ENCODE measurements at places on chromosomes 2 and 18.

GRCh38 chr2:172859581-172860335 is 124.1 kb downstream of the RAPGEF4 start:
- DNase-seq: no peak

- no peak for DNase-seq
These were observed 419.2 kb upstream of the CYRIA start for GRCh38 chr2:17084877-17085276.

DNA sequence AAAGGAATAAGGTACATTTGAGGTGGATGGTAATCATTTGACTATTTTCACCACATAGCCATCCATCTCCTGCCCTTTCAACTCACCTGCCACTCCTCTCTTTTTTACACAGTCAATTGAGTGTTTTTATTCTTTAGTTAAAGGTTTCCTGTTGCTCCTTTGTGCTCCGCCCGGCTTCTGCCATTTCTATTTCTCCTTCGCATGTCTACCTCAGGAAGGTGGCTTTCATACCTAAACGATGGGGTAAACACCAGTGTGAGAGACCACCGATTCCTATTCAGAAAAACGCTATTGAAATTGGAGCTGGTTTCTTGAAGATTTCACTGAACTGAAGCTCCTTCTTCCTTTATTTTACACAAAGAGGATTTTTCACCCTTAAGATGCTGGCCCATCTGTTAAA is 1628.0 kb upstream of the PIK3C3 start:
- no peak for DNase-seq

DNA sequence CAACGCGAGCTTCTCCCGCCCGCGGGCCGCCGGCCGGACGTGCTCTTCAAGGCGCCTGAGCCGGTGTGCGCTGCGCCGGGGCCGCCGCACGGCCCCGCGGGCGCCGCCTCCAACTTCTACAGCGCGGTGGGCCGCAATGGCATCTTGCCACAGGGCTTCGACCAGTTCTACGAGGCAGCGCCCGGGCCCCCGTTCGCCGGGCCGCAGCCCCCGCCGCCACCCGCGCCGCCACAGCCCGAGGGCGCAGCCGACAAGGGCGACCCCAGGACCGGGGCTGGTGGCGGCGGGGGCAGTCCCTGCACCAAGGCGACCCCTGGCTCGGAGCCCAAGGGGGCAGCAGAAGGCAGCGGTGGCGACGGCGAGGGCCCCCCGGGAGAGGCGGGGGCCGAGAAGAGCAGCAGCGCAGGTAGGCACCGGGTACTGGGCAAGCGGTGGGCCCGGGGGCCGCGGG is 676 bp downstream of the HOXD11 start:
- no peak for DNase-seq

- DNase-seq: no peak
These were observed 90.8 kb downstream of the MIB1 start for GRCh38 chr18:21831413-21831831.

DNA sequence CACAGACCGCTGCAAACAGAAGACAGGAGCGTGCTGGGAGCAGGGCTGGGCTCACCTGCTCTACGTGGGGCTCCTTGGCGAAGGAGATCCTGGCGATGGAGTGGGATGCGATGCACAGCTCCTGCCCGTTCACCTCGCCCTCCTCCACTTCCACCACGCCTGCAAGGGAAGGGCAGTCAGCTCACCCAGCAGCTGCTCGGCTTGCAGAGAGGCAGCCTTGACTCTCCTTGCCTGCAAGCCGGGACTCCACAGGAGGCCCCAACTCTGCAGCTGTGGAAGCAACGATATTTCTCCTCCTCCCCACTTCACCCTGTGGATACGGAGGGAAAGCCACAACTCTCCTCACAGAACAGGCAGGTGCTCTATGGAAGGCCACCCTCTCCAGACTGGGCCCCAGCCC is 35.1 kb downstream of the THAP4 start:
- DNase-seq: no peak

GRCh38 chr18:57921708-57922107 is 118.6 kb upstream of the ATP8B1 start:
- DNase-seq: no peak

DNA sequence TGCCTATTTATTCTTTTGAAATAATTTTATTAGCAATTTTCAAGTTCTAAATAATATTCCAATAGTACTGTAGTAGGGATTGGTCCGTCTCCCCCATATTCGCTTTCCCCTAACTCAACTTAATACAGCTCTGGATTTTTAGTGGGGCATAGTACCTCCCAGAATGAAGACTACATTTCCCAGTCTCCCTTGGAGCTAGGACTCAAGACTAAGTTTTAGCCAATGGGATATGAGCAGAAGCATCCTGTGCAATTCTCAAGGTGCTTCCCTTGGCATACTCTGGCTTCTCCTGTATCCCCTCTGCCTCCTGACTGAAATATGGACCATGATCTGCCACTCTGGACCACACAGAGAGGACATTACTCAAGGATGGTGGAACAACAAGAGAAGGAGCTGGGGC is 24.1 kb downstream of the ST3GAL5 start:
- DNase-seq: no peak

DNA sequence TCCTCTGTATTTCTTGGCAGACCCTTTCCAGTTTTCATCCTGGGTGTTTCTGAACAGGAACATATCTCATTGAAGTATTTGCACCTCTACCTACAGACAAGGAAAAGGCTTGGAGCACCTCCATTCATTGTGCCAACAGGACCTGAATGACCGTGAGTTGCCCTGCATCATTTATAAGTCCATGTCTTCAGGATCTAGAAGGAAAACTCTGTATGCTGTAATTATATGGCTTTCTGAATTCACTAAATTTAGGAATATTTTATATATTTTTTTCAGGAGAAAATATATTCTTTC is 402.3 kb upstream of the SLC14A2 start:
- DNase-seq: no peak

GRCh38 chr18:75269696-75270095 is 59.1 kb downstream of the TSHZ1 start:
- DNase-seq: no peak

DNA sequence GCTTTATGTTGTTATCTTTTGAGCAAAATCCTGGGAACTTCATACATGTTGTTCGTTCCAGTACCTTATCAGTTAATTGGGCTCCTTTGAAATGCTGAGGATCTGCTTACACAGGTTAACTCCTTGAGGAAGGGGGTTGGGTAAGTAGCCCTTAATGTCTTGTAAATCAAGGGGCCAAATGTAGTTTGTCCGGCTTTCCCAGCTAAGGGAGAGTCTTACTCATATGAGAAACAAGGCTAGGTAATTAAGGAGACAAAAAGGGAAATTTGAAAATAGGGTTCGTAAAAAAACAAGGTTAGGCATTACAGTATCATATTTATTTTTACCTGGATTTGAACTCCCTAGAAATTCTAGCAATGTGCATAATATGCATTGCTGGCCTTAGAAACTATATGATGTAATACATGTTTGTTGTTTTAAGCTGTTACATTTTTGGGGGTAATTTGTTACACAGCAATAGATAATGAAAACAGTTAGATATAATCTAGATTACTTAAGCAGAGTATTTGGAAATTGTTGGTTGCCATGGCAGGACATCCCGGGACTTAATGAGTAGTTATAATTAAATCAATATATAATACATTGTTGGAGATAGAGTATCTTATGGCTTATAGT is 30.9 kb upstream of the RNF149 start:
- no peak for DNase-seq

GRCh38 chr2:226223704-226224103 is 575.9 kb downstream of the IRS1 start:
- no peak for DNase-seq

DNA sequence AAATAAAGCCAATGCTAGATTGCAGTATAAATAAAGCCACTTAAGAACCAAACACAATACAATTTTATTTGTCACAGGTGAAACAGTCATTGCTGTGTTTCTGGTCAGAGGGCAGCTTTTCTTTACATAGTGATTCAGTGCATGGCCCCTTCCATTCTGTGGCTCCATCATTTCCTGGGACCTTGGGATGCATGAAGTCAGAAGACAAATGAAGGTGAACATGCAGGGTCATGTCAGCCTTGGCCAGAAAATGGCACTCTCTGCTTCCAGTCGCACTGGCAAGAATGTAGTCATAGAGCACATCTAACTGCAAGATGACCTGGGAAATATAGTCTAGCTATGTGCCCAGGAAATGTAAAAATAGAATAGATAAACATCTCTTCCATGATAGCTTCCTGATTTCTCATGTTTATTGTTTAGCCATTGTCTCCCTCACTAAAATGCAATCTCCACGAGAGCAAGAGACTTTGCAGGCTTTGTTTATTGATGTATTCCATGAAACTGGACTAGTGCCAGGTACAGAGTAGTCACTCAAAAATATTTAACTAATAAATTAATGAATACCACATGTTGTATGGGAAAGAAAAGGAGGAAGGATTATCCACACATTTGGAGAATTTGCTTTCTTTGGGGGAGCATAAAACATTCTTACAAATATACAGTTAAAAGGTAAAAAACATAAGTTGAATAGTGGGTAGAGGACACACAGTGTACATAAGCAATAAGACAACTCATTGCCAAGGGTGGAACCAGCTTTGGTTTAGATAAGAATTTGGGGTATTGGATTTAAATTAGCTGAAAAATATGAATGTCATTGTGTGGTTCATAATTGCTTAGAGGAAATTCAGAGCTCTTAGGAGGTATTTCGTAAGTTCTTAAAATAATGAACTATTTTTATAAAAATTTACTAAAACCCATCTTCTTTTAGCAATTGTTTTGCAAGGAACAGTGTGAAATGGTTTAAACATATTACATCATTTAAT is 343.8 kb downstream of the PID1 start:
- DNase-seq: no peak

DNA sequence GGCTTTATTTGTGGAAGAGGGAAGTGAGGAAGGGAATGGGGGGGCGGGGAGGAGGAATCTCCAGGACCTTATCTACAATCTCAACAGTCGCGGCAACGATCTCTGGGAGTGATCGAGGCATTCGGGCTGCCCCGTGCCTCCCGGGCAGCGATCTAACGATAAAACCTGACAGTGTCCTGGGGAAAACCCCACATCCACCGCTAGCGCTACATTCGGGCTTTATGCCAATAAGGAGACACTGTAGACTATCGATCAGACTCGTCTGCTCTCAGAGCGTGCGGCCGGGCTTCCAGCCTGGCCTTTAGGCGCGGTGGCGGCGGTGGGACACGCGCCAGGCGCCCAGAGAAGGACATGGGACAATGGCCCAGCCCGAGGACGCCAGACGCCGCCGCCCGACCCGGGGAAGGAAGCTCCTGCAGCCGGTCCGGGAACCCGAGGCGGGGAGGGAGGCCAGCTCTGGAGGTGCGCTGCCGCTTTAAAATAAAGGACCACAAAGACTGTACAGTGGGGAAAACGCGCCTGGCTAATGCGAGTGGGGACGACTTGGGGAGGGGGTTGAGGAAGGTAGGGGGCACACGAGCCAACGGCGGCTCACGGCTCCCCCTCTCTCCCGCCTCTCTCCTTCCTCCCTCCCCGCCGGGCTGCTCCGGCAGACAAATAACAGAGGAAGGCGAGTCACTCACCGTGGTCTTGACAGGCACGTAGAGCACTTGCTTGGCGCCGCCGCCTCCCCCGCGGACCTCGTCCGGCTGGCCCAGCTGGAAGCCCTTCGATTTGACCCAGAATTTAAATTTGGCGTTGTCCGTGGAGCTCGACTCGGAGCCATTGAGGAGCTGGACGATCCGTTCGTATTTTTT is 2.2 kb downstream of the NOL4 start:
- DNase-seq: no peak

GRCh38 chr2:144331674-144332355 is 188.1 kb downstream of the ZEB2 start:
- no peak for DNase-seq

- DNase-seq: no peak
These were observed 42.8 kb downstream of the METTL8 start for GRCh38 chr2:171390941-171391516.

DNA sequence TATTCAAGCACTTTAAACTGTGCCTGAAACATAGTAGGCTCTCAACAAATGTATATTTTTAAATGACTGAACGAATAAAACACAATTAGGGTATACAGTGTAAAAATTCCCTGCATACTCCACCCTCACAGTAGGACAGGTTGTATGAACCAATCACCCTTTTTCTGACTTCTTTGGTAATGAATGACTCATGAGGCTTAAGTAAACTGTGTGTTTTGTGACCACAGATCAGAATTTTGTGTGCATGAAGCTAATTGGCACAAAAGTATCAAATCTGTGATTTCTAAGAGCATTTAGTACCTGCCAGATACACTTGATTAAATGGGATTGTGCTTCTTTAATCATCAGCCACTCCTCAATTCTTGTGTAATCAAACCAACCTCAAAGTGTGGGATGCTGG is 109.9 kb upstream of the MAP4K3 start:
- no peak for DNase-seq

DNA sequence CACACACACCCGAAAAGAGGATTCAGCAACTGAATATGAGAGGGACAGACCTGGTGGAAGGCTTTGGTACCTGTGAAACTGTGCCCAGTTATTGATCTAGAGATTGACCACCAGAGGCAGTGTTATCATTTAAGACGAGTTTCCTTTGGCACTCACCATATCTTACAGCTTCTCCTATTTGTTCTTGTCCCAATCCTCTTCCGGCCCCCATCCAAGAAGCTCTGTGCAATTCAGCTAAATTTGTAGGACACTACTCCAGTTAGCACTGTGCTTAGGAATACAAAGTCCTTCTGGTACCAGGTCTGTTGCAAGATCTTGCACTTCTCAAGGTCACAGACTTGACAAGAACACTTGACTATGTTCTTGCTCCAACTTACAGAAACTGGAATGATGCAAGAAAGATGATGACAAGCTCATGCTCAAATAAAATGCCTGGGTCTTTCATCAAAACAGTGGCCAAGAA is 177.7 kb downstream of the TMEM247 start:
- DNase-seq: no peak

- DNase-seq: no peak
These were observed 238.4 kb downstream of the ZNF521 start for GRCh38 chr18:25113566-25113965.

GRCh38 chr2:68231061-68231372 is 21.3 kb downstream of the PPP3R1 start:
- DNase-seq: no peak

GRCh38 chr2:145802133-145802532 is 1282.2 kb upstream of the ZEB2 start:
- DNase-seq: no peak

GRCh38 chr18:41378598-41378997 is 576.4 kb upstream of the PIK3C3 start:
- DNase-seq: no peak

- DNase-seq: no peak
These were observed 37.7 kb downstream of the FBXO48 start for GRCh38 chr2:68429311-68429826.

DNA sequence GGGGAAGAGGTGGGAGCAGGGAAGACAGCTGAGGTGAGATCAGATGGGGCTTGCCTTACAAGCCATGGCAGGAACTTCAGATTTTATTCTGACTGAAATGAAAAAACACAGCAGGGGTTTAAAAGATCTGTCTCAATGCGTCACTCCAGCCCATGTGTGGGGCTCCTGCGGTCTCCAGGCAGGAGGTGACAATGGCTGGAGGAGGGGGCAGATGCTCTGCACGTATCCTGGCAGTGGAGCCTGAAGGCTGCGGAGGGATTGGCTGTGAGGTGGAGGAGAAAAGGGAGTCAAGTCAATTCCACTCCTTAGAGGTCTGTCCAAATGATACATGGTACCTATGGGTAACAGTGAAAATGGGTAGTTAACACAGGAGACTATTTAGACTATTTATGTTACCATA is 40.5 kb upstream of the KIDINS220 start:
- DNase-seq: no peak

- DNase-seq: no peak
These were observed 28.7 kb upstream of the LRRC30 start for GRCh38 chr18:7202169-7202568.

- no peak for DNase-seq
These were observed 94.3 kb upstream of the DOCK10 start for GRCh38 chr2:225136552-225136951.

- no peak for DNase-seq
These were observed 151.1 kb upstream of the SLC1A4 start for GRCh38 chr2:64837925-64838641.

Measured in esophagus squamous epithelium (tissue), 5 donors.